Body of pancreas (tissue), 4 donors: ENCODE measurements at places on chromosomes 1 and 21. TPM values are rescaled to one million over a fixed set of nuclear protein-coding genes. Genes with fewer than 3 reads are reported as not detected.

CLDN14 gene
- not detected for total RNA-seq

- no peaks in the 10 kb centered on the region for H3K27me3 ChIP-seq
- H3K4me3 ChIP-seq: no peak overlapping the region
- no peak overlapping the region for H3K27ac ChIP-seq
These were observed 19.2 kb upstream of the PEF1 start for GRCh38 chr1:31663622-31664452.

DNA sequence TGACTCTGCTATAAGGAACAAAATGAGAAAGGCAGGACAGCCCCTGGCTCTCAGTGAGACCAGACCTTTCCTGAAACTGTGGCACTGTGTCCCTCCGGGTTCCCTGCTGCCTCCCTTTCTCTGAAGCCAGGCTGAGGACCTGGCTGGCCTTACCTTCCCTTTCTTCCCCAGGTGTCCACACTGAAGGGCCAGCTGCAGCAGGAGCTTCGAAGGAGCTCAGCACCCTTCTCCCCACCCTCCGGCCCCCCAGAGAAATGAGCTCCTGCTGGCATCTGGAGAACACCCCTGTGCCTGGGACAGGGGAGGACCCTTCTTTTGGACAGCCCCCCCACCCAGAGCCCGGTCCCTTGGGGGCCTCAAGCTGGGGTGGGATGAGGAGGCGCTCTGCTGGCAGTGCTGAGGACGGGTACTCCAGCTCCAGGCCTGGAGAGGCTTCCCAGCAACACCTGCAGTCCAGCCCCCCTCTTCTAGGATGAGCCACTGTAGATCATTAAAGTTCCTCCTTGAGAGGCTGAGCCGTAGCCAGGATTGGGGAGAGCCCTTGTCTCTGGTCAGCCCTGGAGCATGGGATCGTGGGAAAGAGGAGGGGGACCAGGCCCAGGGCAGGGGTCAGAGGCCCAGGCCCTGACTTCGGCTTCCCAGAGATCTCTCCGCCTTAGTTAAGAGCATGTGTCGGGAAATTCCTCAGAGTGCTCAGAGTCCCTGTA, 8.1 kb downstream of the MFAP2 start:
- no peak for DNase-seq
- H3K4me3 ChIP-seq: no peak overlapping the region
- no peaks in the 10 kb centered on the region for H3K36me3 ChIP-seq

DNA sequence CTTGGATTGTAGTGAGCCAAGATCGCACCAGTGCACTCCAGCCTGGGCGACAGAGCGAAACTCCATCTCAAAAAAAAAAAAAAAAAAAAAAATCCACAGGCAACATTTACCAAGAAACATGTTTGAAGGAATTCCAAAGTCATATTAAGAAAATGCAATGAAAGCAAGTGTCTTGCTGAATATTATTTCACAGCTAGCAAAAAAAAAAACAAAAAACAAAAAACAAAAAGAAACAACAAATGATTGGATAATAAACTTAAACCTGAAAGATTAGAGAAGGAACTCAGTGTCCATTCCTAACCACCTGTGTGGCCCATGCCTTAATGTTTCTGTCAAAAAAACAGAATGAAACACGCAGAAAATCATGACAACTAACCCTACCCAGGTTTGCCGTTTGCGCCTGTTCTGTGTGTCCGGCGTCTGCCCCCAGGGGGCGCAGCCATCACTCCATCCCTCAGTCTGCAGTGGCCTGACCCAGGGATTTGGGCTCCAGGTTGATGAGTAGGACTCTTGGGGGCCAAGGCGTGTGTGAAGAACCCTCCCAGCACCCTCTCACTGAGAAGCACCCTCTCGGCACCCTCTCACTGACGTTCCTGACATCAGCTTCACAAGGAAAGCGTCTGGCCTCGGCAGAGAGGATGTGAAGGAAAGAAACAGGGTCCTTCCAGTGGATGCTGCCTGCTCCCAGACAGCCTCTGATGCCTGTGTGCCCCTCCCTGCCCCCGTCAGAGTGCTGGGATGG, 19.2 kb upstream of the PTTG1IP start:
- H3K36me3 ChIP-seq: no peaks in the 10 kb centered on the region
- no peaks in the 10 kb centered on the region for H3K4me1 ChIP-seq
- H3K27ac ChIP-seq: no peak overlapping the region
- peak; percentile 70 for DNase-seq
- no peak overlapping the region for H3K4me3 ChIP-seq

DNA sequence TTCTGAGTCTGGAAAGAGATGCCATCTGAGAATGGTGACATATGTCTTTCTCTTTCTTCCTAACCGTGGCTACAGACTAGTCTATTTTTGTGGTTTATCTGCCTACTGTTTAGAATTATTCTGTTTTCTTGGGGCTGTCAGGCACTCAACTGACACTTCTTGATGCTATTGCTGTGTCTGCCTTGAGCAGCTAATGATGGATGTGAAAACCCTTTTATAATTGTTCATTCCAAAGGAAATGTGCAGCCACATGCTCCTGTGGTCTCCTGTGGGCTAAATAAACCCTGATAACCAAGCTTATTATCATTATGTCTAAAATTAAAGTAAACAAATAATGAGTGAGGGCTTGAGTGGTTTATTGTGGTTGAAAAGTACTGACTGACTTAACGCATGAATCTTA, 52.7 kb upstream of the CXADR start:
- peaks cover 34% of the 10 kb centered on the region for H3K4me1 ChIP-seq
- H3K27ac ChIP-seq: no peak overlapping the region
- no peak overlapping the region for H3K4me3 ChIP-seq
- H3K27me3 ChIP-seq: no peaks in the 10 kb centered on the region

GRCh38 chr1:208040821-208041297, 129.9 kb upstream of the CD34 start:
- no peak overlapping the region for H3K4me3 ChIP-seq
- H3K36me3 ChIP-seq: no peaks in the 10 kb centered on the region
- H3K27ac ChIP-seq: no peak overlapping the region
- H3K4me1 ChIP-seq: peaks cover 76% of the 10 kb centered on the region

DNA sequence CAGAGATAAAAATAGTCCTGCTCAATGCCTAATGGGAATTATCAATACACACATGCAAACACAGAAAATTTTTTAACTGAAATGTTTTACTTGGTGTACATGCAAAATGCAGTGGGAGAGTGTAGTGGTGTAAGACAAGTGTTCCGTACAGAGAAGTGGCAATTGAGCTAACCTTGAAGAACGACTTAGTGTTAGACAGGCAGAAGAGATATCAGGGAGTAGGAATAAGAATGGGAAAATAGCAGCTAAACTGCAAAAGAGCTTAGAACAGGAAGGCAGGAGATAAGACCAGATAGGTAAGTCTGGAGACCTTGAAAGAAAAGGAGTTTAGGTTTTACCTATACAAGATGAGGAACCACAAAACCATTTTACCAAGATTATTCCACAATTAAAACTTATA, 9.0 kb downstream of the USP24 start:
- DNase-seq: no peak
- no peak overlapping the region for H3K27ac ChIP-seq
- no peaks in the 10 kb centered on the region for H3K27me3 ChIP-seq
- H3K4me1 ChIP-seq: peaks cover 47% of the 10 kb centered on the region
- H3K4me3 ChIP-seq: no peak overlapping the region
- H3K36me3 ChIP-seq: no peaks in the 10 kb centered on the region

DNA sequence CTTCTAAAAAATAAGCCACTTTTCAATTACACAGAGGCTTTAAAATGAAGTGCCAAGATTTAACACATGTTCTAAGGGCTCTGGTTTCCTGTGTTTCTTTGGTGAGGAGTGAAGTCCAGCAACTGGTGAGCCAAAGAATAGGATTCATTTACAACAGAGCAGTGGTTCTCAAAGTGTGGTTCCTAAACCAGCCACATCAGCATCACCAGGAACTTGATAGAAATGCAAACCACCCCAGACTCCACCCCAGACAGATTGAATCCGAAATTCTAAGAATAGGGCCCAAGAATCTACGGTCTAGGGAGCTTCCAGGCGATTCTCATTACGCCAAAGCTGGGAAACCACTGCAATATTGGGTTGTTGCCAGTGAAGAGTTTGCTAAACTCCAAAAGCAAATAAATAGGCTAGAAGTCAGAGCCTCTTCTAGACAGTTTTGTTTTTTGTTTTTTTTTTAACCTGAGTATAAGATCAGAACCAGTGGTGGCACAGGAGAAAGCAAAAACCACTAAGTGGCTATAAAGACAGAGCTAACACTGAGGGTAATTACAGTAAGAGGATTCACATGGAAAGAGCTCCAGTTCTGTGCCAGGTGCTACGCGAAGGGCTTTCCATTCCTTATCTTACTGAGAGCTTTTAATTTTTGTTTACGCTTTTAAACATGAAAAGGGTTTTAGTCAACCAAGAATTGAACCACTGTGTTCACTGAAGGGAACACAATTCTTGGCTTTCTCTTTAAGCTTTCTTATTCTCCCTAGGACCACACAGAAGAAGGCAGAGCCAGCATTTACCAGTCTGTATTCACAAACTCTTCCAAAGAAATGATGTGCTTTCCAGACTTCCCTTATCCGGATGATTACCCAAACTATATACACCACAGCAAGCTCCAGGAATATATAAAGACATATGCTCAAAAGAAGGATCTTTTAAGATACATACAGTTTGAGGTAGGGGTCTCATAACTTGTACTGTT, 42.4 kb upstream of the FMO2 start:
- peaks cover 20% of the 10 kb centered on the region for H3K4me1 ChIP-seq
- peak overlapping the region; percentile 56 for H3K27ac ChIP-seq
- H3K36me3 ChIP-seq: no peaks in the 10 kb centered on the region
- no peaks in the 10 kb centered on the region for H3K27me3 ChIP-seq
- H3K4me3 ChIP-seq: no peak overlapping the region

DNA sequence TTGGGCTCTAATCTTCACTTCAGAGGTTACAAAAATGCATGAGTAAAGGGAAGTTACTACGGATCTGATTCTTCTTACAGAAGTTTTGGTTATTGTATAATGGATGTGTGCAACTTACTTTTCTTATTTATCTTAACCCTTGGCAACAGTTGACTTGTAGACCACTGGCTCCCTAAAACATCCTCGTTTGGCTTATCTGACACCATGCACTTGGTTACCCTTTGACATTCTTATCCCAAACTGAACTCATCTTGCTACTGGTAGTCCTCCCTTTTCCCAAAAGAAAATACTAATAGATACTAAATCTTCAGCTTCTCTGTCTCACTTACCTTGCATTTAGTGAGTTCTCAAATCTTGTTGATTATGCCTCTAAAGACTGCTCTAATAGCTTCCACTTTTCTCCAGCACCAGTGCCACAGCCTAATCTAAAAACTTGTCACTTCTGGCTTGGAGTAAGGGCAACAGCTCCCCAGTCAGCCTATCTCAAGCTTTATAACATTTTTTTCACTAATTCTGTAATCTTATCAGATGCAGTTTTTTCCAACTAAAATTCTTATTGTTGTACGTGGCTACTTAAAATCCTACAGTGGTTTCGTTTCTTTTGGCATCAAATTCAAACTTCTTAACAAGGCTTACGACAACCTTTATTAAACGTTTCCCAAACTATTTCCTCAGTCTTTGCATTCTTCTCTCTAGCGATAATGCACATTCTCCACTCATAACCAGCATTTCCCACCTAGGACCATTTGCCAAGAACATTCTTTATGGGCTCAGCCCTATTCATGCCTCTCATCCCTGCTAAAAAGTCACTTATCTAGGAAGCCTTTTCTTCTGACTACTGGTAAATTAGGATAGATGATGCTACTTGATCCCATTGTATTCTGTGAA, 204.2 kb downstream of the KCNT2 start:
- no peaks in the 10 kb centered on the region for H3K36me3 ChIP-seq
- H3K27me3 ChIP-seq: no peaks in the 10 kb centered on the region
- DNase-seq: no peak
- H3K27ac ChIP-seq: no peak overlapping the region
- H3K4me1 ChIP-seq: peaks cover 9% of the 10 kb centered on the region

DNA sequence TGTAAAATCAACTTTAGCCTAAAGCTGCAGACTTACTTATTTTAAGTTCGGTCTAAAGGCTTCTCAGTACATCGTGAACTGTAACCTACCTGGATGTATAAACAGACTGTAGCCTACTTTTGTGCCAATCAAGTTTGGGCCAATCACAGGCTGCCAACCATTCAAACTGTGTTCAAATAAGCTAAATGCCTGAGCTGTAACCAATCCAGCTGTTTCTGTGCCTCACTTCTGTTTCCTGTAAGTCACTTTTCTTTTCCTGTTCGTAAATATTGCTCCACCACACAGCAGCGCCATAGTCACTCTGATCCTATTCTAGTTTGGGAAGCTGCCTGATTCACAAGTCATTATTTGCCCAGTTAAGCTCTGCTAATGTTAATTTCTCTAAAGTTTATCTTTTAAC, 37.5 kb upstream of the SLAMF9 start:
- H3K27me3 ChIP-seq: no peaks in the 10 kb centered on the region
- no peak overlapping the region for H3K27ac ChIP-seq
- H3K4me1 ChIP-seq: no peaks in the 10 kb centered on the region
- no peaks in the 10 kb centered on the region for H3K36me3 ChIP-seq
- no peak for DNase-seq
- H3K4me3 ChIP-seq: no peak overlapping the region

DNA sequence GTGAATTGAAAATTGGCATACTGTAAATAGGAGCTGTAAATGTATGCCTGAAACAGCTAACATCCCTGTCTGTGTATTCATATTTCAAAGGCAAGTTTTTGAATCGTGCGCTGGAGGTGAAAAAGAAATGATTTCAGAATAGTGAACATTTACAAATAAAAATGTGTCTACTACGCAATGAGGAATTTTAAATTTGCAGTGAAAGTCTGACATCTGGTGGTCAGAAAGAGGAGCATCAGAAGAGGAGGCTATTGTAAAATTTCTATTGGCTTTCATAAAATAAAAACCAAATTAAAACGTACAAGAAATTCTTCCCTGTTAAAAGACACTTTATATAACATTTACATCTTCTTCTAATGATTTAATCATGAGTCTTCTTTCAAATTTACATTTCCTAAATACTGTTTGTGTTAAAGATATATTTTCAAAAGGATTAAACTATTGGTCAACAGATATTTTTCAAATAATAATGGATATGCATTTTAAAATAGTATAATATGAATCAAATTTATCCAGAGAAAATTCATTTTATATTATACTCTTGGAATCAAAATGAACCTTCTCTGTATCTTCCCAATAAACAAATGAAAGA, 113.7 kb upstream of the RRP15 start:
- no peaks in the 10 kb centered on the region for H3K27me3 ChIP-seq
- H3K4me3 ChIP-seq: no peak overlapping the region
- no peaks in the 10 kb centered on the region for H3K4me1 ChIP-seq
